ENCODE measurements at places on chromosomes 7 and 10.

DNA sequence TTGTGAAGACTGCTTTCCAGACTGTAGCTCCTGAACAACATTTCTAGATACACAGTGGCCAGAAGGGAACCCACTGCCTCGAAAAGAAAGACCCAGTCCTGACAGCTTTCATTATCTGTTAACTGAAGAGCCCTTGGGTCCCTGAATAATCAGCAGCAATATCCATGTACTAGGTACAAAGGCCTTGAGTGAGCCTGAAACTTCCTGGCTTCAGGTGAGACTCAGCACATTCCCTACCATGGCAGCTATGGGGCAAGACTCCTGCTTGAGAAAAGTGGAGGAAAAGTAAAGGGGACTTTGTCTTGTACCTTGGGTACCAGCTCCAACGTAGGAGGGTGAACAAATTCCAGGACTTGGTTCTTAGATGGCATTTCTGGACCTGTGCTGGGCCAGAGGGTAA lies 92.8 kb downstream of the SIRT1 start:
- no peak for DNase-seq

DNA sequence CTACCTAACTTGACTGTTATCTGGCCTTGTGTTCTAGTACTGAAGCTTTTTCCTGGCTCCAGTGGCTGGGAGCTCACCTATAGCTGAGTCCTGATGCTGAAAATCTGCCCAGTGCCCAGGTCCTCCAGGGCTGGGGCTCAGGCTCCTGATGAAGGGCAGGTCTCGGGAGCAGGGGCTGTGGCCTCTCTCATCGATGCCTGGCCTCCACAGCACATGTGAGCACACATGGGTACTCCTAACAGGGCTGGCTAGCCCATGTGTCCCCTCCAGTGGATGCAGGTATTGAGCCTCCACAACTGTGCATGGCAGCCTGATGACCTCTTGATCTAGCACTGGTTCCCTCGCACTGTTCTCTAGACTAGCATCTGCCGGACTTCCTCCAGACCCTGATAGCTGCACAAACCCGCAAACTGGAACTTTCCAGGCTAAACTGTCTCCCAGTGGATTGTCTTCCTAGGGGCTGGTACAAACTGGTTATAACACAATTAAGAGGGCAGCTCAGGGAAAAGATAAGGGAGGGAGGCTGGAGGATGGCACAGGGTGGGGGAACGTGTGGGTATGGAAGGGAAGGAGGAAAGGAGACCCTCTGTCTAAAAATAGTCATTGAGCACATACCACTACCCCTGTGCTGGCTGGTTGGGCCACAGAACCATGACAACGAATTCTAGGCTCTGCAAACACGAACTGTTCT lies 35.1 kb downstream of the PLAC9 start:
- no peak for DNase-seq

DNA sequence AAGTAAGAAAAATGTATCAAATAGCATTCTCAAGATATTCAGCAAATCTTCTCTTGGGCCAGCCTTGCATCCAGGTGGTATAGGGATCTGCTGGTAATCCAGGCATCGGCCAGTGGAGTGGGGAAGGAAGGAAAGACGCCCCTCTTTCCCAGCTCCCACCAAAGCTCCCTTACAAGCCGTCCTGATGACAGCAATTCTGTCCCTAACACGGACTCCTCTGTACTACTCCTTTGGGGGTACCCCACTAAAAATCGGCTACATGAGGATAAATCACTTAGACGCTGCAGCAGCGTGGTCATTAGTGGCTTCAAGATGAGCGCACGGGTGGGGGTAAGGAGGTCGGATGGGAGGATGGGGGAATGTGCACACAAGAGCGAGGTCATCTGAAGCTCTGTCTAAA lies 24.7 kb upstream of the NUB1 start:
- DNase-seq = no peak

GRCh38 chr7:100963386-100963785 lies 6.0 kb upstream of the MUC12 start:
- DNase-seq = no peak

DNA sequence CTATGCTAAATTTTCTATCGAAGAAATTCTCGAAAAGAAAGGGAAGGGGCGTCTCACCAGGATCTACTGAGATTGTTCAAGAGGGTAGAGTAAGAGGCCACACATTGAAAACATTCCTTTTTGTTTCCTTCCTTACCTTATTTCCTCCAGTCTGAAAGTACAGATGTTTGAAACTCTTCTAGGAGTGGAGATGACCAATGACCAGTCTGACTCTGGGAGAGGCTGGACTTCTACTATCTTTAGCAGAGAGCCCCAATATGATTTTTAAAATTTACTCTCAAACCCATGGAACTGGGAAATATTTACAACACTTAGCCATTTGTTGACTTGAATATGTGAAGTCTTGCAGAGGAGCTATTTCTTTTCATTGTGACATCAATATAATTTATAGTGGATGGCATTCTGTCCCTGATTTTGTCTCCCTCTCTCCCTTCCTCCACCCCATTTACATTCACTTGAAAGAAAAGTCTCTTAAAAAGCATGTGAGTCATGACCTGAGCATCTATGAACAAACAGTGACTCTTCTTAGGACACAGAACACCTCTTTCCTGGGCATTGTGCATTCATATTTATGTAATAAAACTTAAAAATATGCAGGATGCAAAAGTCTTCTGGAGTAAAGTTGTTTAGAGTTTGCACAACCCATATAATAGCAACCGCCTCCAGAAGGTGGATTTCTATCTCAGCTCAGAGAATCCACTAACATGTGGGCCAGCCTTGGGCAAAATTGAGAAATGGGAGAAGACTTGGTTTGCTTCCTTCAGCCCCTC lies 31.2 kb upstream of the BMPER start:
- no peak for DNase-seq

- no peak for DNase-seq
Measured at GRCh38 chr7:105269397-105269796, 119.3 kb downstream of the SRPK2 start.

DNA sequence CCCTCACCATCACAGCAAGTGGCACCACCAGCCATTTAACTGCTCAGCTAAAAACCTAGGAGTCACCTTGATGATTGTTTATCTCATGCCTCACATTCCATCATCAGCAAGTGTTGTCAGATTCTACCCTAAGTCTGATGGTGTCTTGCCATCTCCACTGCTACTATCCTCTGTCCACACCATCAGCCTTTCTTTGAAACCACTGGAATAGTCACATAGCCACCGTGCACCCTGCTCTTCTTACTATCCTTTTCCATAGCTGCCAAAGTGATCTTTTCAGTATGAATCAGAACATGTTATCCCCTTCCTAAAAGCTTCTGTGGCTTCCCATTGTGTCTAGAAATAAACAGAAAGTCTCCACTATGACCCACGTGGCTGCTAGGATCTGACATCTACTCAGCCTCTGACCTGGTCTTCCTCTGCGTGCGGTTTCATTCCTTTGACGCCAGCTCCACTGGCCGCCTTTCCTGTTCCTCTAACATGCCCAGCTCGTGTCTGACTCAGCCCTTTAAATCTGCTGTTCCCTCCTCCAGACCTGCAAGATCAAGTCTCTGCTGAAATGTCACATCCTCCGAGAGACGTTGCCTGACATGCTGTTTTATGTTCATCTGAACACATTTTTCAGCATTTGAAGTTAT lies 16.5 kb upstream of the CHN2 start:
- no peak for DNase-seq

- DNase-seq = no peak
Measured at GRCh38 chr10:132724446-132724845, 61.5 kb downstream of the NKX6-2 start.

- DNase-seq = no peak
Measured at GRCh38 chr10:86357041-86357440, 9.6 kb downstream of the GRID1 start.

- DNase-seq = no peak
Measured at GRCh38 chr10:122864901-122865300, 14.5 kb downstream of the FAM24B start.

DNA sequence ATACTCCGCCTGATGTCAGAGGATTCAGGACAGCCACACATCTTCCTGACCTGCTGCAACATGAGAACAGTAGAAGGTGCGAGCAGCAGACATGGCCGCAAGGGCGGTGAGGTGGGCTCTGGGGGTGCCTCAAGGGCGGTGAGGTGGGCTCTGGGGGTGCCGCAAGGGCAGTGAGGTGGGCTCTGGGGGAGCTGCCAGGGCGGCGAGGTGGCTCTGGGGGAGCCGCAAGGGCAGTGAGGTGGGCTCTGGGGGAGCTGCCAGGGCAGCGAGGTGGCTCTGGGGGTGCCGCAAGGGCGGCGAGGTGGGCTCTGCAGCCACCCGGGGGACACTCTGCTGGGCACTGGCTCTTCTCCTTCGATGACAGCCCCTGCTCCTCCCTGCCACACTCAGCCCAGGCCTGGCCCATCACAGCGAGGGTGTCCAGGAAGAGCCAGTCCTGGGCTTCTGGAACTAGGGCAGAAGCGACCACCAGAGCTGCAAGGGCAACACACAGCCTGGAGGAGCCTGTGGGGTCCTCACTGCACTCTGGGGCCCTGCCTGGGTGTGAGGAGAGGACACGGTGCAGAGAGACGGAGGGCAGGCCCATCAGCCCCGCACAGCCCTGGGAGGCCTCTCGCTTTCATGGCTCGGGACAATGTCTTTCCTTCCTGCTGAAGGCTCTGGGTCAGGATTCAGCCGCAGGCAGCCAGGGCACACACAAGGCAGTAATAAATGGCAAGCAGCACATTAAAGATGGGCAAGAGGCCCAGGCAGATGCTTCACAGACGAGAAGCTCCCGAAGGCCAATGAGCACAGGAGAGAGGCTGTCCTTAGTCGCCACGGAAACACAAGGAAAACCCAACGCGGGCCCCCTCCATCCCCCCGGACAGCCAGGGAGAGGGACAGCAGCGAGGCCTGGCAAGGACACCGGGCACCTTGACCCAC lies 42.5 kb downstream of the STK32C start:
- DNase-seq = no peak

GRCh38 chr10:8596929-8597472 lies 542.5 kb downstream of the GATA3 start:
- no peak for DNase-seq

DNA sequence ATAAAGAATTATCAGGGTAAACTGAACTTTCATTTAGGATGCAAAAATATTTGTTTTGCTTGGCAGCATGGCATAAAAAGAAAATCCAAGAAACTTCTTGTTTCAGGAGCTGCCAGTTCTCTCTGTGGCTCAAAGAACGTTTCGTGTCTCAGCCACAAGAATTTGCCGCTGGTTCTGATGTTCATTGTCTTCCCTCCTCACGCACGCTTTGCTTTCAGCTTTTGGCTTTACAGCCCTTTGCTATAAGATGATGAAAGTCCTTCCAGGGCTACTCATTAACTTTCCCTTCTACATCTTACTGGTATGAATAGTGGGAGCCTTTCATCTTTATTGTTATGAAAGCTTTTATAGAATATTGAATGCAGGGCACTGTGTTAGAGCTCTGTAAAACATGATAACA lies 124.7 kb downstream of the BICC1 start:
- no peak for DNase-seq

GRCh38 chr7:13898957-13899670 lies 90.4 kb downstream of the ETV1 start:
- no peak for DNase-seq

DNA sequence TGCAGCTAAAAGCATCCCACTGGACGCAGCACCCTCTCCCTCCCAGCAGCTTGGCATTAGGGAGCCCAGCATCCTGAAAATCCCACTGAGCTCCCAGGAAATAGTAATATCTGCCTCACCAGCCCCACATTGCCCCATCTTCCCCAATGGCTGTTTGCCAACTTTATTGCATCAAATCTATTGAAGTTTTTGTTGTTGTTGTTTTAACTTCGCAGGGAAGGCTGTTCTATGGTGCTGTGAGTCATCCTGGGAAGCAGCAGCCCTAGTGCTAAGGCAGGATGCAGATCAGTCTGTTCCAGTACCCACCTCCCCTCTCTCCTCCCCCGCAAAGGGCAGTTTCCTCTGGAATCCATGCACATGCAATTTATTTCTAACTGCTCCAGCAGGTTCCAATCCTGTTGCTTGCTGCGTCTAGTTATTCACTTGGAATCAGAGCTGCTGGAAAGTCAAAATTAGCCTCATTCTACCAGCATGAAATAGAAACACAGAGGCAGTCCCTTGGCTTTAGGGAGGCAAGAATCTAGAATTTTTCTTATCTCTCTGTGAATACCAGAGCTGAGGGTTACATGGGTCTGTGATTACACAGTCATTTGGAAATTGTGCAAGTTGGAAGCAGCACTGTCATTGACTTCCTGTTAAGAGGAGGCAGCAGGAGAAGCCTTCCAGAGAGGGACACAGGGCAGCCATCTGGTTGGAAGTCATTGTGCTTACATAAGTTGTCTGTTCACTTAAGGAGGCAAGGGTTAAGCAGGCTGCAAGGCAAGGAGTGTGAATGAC lies 115.9 kb upstream of the CACUL1 start:
- DNase-seq = no peak

DNA sequence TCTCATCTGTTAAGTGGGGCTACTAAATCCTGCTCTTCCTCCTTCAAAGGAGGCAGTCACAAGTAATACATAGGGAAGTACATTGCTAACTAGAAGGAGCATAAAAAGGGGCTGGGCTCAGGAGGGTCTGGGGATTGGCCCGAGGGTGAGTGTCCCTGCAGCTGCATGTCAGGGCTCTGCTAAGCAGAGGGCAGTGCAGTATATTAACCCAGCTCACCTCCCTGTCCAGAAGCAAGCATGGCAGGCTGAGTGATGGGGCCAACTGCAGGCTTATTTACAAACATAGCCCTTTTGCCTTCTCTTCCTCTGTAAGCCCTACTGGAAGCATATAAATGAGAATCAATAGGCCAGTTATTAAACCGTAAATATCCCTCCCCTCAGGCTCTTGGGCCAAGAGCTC lies 143.2 kb upstream of the PCBD1 start:
- DNase-seq = no peak

DNA sequence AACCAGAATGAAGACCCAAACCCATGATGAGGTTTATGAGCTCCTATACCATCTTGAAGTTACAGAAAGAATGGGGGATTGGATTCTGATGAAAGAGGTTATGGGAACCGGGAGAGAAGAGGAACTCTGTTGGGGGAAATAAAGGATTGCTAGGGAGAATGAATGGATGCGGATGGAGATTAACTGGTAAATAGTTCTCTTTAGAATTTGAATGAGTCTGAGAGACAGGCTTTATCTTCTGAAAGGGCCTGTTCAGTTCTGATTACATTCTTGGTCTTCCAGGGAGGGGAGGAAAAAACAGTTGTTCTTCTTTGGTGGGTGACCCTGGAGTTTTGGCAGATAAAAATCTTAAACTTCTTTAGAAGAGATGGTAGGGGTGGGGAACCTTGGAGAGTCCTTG lies 13.9 kb downstream of the SUGCT start:
- no peak for DNase-seq

GRCh38 chr10:132749371-132749795 lies 36.6 kb downstream of the NKX6-2 start:
- DNase-seq = no peak

GRCh38 chr10:120931999-120932398 lies 80.8 kb downstream of the WDR11 start:
- DNase-seq = no peak
